Astrocyte (in vitro differentiated cells and primary cell): ENCODE measurements at places on chromosomes 2 and 18. TPM values are rescaled to one million over a fixed set of nuclear protein-coding genes. Genes with fewer than 3 reads are reported as not detected.

DNA sequence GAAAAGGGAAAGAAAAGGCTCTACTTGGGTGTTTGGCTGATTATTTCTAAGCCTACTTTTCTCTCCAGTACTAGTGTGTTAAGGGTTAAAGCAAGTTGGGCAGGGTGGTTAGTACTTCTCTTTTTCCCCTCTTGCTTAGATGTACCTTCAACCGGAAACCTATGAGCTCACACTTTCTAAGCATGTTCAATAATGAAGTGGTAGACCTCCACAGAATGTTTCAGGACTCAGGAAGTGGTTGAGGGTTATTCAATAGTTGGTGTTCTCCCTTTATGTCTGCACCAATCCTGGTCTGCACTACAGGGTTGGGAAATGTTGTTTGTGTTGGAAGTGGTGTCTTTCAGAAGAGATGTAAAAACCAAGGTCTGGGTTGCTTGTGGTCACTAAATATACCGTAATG, 137.1 kb downstream of the ZEB2 start:
- no peaks in the 10 kb centered on the region for H3K27me3 ChIP-seq
- H3K4me1 ChIP-seq = no peaks in the 10 kb centered on the region
- no peak overlapping the region for H3K27ac ChIP-seq
- peak; percentile 21 for DNase-seq
- H3K36me3 ChIP-seq = no peaks in the 10 kb centered on the region

- H3K36me3 ChIP-seq = no peaks in the 10 kb centered on the region
- peak within 1 kb of the TSS; percentile 63 for H3K4me3 ChIP-seq
- H3K4me1 ChIP-seq = peaks cover 5% of the 10 kb centered on the region
Measured at GRCh38 chr2:181656450-181657291, at the start of gene CERKL. Gene CERKL (minus strand): TSS chr2:181657105. CDS start chr2:181657006, 99 bp downstream.

GRCh38 chr2:154901063-154901462, 202.6 kb downstream of the KCNJ3 start:
- H3K4me1 ChIP-seq = no peaks in the 10 kb centered on the region
- no peaks in the 10 kb centered on the region for H3K36me3 ChIP-seq
- H3K27me3 ChIP-seq = no peaks in the 10 kb centered on the region
- no peak overlapping the region for H3K4me3 ChIP-seq

Gene WNT6
- total RNA-seq = 1.3 and 2.6 TPM in 2 replicates

Gene SERPINB13
- total RNA-seq = not detected in 2 replicates
